G401 (cell line): ENCODE measurements at places on chromosomes 4 and X.

DNA sequence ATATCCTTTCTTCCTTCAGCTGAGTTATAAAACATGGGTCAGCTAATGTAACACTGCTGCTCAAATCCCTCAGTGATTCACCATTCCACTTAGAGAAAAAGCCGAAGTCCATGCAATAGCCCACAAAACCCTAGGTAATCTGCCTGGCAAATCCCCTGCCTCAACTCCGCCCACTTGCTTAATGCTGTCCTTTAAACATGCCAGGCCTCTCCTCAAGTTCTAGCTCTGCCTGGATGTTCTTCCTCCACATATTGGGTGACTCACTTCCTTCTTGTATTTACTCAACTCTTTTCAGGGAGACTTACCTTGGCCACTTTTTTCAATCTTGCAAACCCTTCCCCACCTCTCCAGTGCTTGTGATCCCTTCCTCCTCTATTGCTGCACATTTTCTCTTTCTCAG lies 89.8 kb downstream of the EMCN start:
- no peak for DNase-seq

DNA sequence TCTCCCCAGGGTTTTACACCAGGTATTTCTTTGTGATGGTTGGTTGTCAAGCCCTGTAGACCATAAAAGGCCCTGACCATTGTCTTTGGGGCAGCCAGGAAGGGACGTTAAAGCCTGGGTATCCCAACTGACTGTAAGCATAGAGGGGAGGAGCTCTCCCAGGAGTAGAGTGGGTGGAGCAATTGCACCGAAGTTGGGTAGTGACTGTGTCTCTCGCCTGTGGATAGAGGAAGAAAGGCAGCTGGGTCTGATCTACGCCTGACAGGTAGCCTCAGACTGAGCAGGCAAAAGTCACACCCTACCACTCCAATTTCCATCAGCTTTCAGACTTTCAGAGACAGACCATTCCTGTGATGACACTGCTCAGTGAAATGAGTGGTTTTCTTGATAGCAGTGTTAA lies 123.3 kb downstream of the KLHL8 start:
- no peak for DNase-seq

DNA sequence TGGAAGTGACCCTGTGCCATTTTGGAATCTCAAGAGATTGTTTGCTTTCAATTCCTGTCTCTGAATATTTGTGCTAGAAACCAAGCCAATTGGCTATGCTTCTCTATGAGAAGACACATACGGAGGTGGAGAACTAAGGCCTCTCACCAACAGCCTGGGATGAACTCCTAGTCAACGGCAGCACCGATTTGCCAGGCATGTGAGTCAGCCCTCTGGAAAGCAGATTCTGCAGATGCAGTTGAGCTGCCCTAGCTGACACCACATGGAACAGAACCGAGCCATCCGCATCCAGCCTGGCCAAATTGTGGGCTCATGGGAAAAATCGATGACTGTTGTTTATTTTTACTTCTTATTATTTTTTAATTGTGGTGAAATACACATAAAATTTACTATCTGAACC lies 58.2 kb upstream of the WDFY3 start:
- no peak for DNase-seq

GRCh38 chr4:146098397-146098796 lies 77.1 kb upstream of the LSM6 start:
- DNase-seq = no peak

DNA sequence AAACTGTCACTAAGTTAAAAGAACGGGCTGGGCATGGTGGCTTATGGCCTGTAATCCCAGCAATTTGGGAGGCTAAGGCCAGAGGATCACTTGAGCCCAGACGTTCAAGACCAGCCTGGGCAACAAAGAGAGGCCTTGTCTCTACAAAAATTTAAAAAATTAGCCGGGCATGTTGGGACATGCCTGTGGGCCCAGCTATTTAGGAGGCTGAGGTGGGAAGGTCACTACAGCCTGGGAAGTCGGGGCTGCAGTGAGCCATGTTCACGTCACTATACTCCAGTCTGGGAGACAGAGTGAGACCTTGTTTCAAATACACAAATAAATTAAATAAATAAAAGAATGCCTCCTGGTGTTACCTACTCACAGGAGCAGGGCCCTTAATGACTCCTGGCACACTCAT lies 69.5 kb downstream of the APBB2 start:
- DNase-seq = no peak

GRCh38 chr4:152643153-152644035 lies 36.4 kb downstream of the TMEM154 start:
- no peak for DNase-seq

DNA sequence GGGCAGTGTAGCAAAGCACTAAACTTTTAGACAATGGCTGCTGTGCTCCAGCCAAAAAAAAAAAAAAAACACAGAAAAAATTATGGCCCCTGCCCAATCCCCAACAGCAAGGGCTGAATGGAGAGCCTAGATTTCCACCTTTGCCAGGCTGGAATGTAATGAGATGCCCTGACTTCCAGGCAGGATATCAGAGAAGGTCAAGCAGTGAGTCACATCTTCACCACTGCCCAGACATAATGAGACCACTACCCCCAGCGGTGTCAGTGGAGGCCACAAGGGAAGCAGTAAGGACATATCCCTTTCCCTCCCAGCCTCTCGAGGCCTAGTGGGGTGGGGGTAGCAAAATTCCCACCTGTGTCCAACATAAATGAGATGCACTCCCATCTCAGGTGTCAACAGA lies 216.3 kb upstream of the LEF1 start:
- no peak for DNase-seq

DNA sequence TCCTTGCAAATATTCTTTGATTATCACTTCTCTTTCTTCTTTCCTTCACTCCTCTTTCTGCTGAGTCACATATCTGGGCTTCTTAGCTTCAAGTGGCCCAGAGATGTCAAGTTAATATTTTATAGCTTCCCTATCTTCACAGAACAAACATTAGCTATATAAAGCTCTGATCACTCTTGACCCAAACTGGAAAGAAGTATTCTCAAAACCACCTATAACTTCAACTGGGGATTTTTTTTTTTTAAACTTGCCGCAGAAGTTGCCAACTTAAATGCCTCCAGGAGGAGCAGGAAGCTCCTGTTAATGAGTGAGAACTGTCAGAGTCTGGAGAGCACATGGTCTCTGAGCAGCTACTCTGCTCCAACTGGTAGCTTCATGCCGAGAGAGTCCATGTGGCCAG lies 233.3 kb upstream of the EDNRA start:
- DNase-seq = no peak

DNA sequence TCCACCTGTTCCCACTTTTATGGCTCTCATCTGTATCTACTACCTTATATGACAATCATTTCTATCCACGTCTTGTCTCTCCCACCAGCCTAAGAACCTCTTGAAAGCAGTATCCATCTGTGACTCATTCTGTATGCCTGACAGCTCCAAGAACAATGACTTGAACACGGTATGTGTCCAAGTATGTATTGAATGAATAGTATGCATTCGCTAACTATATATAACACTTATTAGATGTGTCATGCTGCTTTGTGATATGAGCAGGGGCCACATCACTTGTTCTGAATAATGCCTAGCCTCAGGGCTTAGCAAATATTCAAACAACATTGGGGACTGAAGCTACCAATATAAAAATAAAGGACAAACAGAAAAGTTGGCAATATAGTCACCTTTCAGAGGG lies 4.9 kb downstream of the OPHN1 start:
- DNase-seq = no peak

- DNase-seq = no peak
Observed at GRCh38 chrX:115038406-115038805, 21.0 kb upstream of the IL13RA2 start.

DNA sequence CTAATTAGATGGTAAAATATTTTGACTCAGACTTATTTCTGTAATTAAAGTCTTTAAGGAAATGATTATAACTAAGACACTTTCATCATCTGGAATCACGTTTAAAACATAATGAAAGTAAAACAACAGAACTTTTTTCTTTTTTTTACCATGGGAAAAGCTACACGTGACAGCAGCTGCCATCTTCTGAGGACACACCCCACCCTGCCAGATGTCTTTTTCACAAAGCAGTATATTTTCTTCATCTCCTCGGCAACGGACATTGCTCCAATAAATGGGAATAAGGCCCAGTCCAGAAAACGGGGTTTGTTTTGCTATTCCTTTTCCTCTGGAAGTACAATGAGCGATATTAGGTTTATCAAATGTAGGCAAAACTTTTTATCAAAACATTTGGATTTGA lies 17.5 kb downstream of the PRSS12 start:
- DNase-seq = no peak

GRCh38 chrX:10237241-10237640 lies 80.5 kb downstream of the CLCN4 start:
- no peak for DNase-seq

- no peak for DNase-seq
Observed at GRCh38 chr4:15744016-15744545, 34.0 kb upstream of the CD38 start.

DNA sequence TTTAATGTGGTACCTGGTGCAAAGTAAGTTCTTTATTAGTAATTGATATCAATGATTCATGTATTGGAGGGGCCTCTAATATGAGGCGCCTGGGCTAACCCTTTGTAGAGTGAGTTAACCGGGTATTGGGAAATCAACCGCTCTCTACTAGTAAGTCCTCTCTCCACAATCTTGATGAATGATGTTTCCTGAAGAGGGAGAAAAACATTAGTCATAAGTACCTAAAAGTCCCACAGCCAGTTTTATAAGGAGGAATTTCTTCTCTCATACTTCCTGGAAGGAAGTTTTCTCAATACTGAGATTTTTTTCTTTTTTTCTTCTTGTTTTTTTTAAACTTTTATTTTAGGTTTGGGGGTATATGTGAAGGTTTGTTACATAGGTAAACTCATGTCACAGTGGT lies 62.3 kb downstream of the AGTR2 start:
- DNase-seq = no peak
